ENCODE measurements at places on chromosomes 6 and 20.

DNA sequence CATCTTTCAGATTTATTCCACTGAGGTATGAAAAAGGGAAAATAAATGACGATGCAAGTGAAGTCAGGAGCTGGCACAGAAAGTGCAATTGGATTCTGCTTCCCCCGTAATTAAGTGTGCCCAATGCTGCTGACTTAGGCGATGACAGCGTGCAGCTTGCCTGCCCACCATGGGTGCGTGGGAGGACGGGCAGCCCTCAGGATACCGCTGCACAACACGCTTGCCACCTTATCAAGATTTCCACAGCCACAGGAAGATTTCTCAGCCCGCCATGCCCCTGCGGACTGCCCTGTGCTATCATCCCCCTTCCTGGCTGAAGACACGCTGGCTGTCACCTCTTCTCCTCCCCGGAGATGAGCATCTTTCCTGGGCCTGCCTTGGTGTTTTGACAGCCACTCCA, 103.3 kb upstream of the BACH2 start:
- no peak for DNase-seq

GRCh38 chr6:44338228-44339122, 4.0 kb upstream of the SPATS1 start:
- peak; percentile 73 for DNase-seq

- DNase-seq = peak; percentile 30
Measured at GRCh38 chr6:34867484-34867883, 20.4 kb downstream of the TAF11 start.

DNA sequence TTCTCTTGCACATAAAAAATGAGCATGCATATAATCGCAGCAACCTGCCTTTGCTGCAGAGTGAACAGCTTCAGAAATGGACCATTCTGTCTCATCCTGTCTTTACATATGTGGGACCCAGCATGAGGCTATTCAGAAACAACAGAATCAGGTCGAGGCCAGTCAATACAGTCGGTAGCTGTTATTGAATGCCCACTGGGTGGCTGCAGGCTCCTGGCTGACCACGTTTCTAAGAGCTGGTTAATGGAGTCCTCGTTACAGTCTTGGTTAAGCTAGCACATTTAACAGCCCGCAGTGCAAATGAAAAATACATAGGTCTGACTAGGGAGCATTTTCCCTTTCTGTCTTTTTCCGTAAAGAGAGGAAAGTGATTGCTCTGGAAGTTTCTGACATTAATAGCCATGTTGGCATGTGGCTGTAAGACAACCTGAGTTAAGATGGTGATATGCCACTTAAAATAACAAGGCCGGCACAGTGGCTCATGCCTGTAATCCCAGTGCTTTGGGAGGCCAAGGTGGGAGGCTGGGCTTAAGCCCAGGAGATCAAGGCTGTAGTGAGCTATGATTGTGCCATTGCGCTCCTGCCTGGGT, 75.0 kb downstream of the SHLD1 start:
- peak; percentile 38 for DNase-seq
